Brain pericyte (primary cell): ENCODE measurements at places on chromosomes 11 and 22.

- DNase-seq, result peak; percentile 8
These were observed 58.2 kb downstream of the ACER3 start for GRCh38 chr11:76918941-76919386.

DNA sequence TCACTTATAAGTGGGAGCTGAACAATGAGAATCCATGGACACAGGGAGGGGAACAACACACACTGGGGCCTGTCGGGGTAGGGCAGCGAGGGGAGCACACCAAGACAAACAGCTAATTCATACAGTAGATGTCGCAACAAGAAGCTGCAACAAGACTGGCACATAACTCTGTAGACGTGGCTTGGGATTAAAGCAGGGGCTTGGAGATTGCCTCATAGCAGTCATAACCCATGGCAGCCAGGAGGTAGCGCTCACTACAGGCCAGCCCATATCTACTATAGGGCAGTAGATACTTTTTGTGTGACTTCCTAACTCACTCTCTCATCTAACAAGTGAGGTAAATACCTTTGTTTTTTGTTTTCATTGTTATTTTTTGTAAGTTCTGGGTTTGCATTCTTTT is 1.7 kb upstream of the OR9G4 start:
- DNase-seq, result no peak

DNA sequence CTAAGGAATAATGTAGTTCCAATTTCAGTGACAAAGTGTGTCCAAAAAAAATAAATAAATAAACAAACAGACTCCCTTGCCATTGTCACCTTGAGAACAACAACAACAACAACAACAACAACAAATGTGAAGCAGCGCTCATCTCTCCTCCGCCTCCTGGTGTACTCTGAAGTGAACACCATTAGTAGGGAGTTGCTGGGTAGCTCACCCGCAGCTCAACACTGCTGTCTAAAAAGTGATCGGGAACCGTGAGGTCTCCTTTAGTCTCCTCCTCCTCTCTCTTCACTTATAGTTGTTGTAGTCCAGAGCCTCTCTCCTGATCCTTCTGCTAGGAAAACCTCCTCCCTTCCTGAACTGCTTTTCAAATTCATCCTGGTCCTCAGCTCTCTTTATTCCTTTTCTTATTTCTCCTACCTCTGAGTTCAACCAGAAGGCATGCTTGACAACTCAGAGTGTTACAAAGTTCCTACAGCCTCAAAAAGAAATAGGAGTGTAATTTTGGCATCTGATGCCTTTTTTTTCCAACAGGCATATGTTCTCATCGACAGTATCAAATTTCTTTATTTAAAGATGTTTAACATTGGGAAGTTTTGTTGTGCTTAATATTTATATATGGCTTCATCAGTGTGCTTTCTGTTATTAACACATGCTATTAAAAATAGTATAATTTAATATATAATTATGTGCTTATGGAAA is 215.1 kb downstream of the PGR start:
- DNase-seq, result no peak

GRCh38 chr11:92717240-92717639 is 252.2 kb upstream of the MTNR1B start:
- DNase-seq, result no peak

- no peak for DNase-seq
These were observed 55.7 kb downstream of the ARHGAP8 start for GRCh38 chr22:44807915-44808690.

DNA sequence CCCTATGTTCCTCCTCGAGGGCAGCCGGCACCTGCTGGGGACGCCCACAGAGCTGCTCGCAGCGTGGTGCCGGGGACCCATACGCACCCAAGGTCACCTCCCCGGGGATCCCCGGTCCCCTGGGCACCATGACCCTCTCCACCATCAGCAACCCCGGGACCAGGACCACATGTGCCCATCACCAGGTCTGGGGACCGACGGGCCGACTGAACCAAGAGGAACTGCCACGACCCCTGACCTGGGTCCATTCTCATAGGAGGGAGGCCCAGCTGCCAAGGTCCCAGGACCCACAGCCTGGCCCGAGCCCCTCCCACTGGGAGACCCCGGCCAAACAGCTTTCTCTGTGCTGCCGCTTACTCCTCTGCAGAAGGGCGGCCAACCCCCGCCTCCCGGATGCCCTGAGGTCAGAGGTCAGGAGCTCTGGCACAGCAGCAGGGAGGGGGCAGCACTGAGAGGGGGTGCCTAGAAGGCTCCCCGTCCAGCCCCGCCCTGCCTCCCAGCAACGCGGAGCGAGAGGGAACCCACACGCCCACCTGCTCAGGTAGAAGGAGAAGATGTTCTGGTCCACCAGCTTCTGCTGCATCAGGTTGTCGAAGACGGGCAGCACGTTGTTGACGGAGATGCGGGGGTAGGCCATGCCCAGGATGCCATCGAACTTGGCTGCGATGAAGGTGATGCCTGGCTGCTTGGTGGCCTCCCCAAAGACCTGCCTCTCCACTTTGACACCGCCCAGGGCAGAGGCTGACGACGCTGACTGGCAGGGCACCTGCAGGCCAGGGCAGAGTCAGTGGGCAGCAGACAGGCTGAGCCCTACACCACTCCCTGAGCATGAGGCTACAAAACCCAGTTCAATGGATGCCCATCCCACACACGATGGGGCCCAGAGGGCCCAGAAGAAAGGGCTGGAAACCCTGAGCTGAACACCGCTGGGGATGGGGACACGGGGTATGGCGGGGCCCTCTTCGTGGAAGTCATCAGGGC is 6.6 kb downstream of the CTSD start:
- no peak for DNase-seq

- DNase-seq, result no peak
These were observed 318.5 kb downstream of the MIAT start for GRCh38 chr22:26975865-26976264.

GRCh38 chr22:41700108-41700364 is 733 bp downstream of the MEI1 start:
- DNase-seq, result no peak

- no peak for DNase-seq
These were observed 21.1 kb upstream of the TMPRSS13 start for GRCh38 chr11:117950301-117950700.

- DNase-seq, result no peak
These were observed 30.4 kb downstream of the PAAF1 start for GRCh38 chr11:73907191-73907590.

DNA sequence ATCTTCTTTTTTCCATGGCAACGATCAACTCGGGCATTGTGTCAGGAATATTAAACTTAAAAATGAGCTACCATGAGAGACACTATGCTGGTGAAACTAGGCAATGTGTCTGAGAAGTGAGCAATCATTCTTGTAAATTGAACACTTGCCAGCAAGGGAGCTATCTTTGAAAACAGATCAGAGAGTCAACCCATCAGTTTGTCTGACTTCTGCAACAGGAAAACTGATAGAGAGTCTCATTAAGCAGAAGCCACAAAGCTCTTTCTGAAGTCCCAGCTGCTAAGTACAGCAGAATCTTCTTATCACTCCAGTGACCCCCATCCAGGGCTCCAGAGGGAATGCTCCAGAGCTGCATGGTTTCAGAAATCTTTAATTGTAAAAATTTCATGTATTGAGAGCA is 114.7 kb downstream of the MSANTD4 start:
- DNase-seq, result no peak

- DNase-seq, result no peak
These were observed 561.0 kb downstream of the INSC start for GRCh38 chr11:15675683-15676082.

- DNase-seq, result no peak
These were observed 54.9 kb downstream of the CD6 start for GRCh38 chr11:61026121-61027031.

GRCh38 chr11:92837595-92837994 is 131.9 kb upstream of the MTNR1B start:
- no peak for DNase-seq

DNA sequence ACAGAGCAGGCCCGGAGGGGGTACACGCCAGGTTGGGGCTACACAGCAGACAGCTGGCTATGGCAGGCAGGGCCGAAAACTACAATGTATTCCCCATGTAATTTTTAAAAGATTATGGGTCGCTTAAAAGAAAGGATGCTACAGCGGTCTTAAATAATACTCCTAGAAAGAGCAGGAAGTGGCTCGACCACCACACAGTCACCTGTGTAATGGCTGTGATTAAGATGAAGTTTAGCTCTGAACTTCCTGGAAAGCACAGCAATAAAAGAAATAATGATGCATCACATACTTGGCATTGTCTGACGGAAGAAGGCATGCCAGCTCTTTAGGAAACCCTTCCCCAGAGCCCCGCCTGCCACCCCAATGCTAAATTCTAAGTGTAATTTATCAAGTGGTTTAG is 32.6 kb downstream of the WNT11 start:
- no peak for DNase-seq
